Brain pericyte (primary cell): ENCODE measurements at places on chromosomes 5 and 9.

GRCh38 chr5:107153283-107153682, 517.5 kb downstream of the EFNA5 start:
- no peak for DNase-seq

DNA sequence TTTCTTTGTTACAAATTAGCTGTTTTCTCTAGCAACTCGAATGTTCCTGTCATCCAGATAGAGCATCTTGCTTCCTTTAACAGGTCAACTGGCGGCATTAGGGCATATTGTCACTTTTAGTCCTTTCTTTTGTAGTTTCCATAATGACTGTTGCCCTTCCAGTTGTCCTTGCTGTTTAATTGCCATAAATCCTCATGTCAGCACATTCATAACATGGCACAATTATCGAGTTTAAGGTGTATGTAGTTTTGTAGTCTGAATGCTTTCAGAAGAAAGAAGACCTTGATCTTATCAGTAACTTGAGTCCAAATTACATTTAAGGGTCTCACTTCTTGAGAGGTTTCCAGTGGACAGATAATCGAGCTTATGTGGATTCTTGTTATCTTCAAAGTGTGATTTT, 161.7 kb upstream of the CDH12 start:
- no peak for DNase-seq

- DNase-seq = no peak
Measured at GRCh38 chr9:26850995-26851394, 41.6 kb downstream of the CAAP1 start.

DNA sequence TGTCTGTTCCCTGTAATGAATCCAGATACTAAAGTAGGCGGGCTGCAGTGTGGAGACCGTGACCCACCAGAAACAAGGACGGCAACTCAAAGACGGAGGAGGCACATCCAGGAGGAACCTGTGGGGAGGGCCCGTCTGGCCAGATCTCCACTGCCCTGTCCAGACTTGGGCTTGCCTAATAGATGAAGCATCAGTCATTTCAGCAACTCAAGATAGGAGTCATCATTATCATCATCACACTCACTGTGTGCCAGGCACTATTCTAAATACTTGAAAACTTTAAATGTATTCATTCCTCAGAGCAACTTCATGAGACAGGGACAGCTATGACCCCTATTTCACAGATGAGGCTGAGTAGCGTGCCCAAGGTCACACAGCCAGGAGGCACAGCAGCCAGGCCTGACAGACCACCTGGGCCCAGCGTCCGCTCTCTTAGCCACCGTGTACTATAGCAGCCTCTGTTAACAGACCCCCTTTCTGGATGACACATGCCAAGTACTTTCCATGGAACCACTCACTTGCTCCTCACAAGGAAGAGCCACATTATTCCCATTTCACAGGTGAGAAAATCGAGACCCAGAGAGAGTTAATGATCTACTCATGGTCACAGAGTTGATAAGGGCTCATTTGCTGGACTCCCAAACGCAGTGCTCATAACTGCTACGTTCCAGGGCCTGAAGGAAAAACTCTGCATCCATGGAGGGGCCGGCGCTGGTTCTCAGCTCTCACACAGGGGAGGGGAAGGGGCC, 4.9 kb upstream of the IL4 start:
- DNase-seq = no peak

DNA sequence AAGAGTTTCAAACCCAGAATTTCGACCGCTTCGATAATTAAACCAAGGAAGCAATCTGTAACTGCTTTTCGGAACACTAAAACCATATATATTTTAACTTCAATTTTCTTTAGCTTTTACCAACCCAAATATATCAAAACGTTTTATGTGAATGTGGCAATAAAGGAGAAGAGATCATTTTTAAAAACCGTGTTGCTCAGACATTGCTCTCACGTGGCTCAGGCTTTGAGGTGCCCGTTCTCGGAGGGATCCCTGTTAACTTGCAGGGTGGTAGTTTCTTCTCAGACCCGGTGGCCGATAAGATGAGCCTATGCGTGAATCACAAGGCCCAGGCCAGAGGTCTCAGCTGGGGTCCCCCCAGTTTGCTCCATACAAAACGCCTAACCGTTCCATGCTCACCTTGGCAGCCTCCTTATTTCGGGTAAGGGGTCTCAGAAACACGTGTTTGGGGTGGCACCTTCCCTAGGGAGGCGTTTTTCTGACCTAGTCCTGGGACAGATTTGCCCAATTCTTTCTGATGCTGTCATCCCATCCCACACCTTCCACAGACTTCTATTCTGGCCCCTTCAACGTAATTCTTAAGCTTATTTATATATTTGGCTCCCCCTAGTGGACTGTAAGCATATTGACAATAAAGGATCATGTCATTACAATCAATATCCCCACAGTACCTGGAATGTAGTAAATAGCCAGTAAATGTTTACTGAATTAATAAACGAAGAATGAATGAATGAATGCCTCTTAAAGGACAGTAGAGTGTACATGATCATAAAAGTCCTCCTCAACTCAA, 48.1 kb downstream of the THBS4 start:
- DNase-seq = peak; percentile 16

DNA sequence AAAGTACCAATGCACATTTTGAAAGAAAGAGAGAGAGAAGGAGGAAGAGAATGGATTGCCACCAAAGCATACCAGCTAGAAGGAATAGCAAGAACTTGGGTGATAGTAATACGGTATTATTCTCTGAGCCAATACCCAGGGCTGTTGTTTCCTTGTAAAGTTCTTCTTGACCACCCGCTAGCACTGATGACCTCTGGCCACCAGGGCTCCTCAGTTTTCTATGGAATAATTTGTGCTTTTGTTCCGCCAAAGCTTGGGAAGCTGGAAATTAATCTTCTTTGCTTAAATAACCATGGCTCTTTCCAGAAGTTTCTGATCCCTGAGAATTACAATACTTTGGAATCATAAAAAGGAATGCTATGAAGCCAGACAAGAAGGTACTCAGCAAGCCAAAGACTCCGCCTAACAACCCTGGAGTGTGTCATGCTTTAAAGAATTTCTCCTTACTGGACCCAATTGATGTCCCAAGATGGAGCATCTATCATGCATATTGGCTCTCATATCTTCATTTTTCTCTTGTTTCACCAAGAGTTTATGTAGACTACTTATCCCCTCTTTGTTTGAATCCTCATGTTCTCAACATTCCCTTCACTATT, 29.8 kb downstream of the OR2K2 start:
- DNase-seq = no peak

DNA sequence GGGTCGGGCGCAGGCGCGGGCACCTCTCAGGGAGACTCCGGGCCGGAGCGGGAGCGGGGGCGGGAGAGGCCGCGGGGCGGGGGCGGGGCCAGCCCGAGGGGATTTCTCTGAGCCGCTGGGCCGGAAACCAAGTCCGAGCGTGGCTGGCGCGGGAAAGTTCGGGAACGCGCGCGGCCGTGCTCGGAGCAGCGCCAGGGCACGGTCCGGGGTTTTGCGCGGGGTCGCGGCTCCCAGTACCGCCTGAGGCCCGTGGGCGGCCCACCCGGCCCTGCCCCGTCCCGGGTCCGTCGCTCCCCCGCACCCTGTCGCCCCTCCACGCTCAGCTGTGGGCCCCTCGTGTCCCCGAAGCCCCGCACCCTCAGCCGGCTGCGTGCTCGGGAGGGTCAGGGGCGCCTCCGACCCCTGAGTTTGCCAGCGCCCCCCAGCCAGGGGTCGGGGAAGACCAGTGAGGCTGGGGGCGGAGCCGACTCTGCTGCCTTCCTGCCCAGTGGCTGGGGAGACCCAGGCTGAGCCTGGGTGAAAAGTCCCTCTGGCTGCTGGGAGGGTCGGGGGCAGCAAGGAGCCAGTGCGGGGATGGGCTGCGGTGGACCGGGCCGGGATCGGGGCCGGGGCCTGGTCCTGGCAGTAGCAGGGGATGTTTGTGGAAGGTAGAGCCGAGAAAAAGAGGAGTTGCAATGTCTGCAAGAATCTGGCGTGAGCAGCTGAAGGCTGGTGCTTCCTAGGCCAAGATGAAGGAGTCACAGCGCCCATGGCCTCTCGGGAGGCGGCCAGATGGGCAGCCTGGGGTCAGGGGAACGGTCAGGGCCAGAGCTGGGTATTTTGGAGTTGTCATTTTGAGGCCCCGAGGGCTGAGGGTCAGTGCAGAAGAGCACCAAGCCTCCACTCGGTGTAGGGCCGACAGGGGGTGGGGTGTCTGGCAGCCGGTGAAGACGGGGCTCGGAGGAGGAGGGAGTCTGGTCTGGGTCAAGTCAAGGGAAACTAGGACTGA, 588 bp downstream of the TRAF2 start:
- no peak for DNase-seq

- DNase-seq = no peak
Measured at GRCh38 chr9:130651221-130651620, 13.2 kb upstream of the PRDM12 start.

DNA sequence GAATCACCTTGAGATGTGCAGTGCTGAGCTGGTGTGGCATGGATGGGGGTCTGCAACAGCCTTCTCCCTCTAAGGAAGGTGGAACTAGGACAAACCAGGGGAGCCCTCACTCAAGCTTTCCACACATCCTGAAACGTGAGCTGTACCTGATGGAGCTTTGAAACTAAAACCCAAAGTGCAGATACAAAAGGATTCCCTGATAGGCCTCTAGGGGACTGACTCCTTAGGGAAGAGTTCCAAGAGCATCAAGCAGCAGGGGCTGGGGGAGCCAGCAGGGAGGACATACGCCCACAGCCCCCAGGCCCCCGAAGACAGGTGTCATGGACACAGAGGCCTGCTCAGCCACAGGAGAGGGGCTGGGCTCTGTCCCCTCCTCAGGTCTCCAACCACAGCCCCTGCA, 17.7 kb downstream of the ARHGEF37 start:
- no peak for DNase-seq

GRCh38 chr5:113105693-113106280, 129.2 kb downstream of the DCP2 start:
- DNase-seq = no peak

DNA sequence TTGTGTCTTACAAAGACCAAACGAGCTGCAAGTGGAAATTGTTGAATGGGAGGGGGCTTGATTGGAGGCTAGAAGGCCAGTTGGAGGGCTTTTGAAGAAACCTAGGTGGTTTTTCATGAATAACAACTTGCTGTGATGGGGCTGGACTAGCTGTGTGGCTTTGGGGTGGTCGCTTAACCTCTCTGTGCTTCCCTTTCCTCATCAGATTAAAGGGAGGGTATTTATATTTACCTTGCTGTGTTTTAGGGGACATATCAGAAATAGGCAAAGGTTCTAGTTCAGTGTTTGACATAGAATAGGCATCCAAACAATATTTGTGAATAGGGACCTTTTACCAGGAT, 74.9 kb downstream of the ZNF618 start:
- no peak for DNase-seq

DNA sequence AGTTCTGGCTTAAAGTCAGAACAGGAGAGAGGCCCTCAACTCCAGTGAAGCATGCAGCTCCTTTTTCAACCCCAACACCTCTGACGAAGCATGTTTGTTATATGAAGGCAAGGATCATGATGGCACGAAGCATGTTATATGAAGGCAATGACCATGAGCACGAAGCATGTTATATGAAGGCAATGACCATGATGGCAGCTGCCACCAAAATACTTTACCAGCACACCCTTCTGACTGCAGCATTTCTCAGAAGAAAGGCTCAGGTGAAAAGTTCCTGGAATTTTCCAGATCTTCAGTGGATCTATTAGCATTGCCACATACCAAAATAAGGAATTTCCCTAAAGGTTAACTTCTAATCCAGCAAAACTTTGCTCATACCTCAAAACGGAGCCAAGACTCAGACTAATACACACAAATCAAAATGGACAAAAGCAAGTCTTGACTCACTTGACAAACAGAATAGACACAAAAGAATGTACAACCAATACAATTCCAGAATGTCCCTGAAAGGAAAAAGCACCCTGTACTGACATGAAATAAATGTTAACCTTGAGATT, 217.4 kb downstream of the FANCC start:
- DNase-seq = no peak

GRCh38 chr5:181133610-181134231, 2.8 kb upstream of the OR2V1 start:
- DNase-seq = no peak

- peak; percentile 36 for DNase-seq
Measured at GRCh38 chr5:135466178-135467050, 14.3 kb upstream of the TIFAB start.

DNA sequence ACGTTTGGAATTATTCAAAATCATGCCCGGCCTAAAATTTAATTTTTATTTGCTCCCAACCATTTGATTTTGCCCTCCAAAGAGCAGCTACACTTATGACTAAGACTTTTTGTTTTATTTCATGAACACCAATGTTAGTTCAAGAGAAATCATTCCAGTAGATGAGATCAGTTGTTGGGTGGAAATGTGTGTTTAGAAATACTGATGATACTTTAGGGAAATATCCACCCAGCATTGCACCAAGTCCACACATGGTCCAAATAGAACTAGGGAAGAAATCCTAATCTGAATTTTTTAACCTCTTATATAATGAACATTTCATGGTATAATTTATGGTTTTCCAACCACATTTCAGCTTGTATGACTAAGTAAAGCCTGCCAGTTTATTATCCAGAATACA, 28.3 kb upstream of the GOLPH3 start:
- DNase-seq = no peak

GRCh38 chr5:56588131-56588487, 227.2 kb upstream of the MAP3K1 start:
- DNase-seq = no peak

DNA sequence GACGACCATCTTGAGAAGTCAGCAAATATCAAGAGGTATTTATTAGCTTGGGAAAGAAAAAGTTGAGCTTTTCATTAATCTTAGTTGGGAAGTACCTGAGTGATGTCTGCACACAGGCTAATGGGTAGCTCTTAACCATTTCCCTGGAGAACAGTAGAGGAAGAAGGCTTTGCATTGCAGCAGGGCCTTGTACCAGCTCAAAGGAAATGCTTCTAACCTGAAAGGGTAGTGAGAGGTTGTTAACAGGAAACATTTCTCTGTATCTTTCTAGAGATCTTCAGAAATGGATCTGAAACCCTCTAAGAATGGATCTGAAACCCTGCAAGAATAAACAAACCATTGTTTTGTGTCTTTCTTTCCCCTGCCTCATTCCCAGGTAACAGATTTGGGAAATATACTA, 393.3 kb downstream of the PLK2 start:
- DNase-seq = no peak

DNA sequence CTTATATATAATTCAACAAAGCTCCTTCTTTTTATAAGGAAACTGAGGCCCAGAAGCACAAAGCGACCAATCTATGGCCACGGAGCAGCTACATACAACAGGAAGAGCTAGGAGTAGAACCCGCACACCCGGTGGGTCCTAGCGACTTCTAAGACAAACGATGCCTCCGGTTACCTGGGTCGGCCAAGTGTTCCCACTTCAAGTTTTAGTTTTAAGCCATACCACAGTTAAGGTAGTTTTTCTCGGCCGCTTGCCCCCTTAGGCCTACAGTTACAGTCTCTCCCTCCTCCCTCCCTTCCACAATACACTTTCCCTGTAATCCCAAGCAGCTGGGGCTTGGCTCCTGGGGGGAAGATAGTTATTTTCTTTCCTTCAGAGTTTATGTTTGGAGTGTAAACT, 533 bp downstream of the SREK1IP1 start:
- DNase-seq = peak; percentile 1

DNA sequence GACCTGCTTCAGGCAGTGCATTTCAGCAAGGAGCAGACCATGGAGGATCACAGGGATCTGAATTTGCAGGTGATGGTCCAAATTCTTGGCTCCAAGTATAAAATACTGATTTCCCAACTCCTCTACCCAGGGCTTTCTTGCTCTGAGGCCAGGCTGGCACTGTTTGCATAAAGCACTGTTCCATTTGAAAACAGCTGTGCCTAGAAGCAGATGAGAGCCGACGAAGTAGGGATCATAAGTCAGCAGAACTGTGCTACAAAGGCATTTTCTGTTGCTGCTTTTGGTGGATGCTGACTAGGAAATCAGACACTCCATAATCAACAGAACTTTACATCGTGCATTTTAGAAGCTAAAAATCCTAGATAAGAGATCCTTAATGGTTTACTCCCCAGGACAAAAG, 126.4 kb downstream of the MAT2B start:
- no peak for DNase-seq
